Regular cardiac myocyte (primary cell): ENCODE measurements at places on chromosomes 5 and 9. TPM values are rescaled to one million over a fixed set of nuclear protein-coding genes. Genes with fewer than 3 reads are reported as not detected.

The ZNF618 gene
- 7.3 and 9.2 TPM in 2 replicates for total RNA-seq

The PCDHA8 gene
- under 0.01 TPM in 2 replicates for total RNA-seq

The NIPAL4 gene
- total RNA-seq: 0.85 TPM in 1 of 2 replicates, not detected in the other

The TRIM32 gene
- 25.7 and 28.6 TPM in 2 replicates for total RNA-seq

The PCDHGA3 gene
- total RNA-seq: 0.38 and 1.7 TPM in 2 replicates

The FOXD4 gene
- total RNA-seq: 0.19 and 0.56 TPM in 2 replicates

The PCDHAC2 gene
- total RNA-seq: 0.19 and 1.4 TPM in 2 replicates

The WNT8A gene
- not detected in 2 replicates for total RNA-seq

The FBP2 gene
- total RNA-seq: not detected in 2 replicates

The ALDOB gene
- not detected in 2 replicates for total RNA-seq

The RASEF gene
- under 0.01 and 0.28 TPM in 2 replicates for total RNA-seq

The PLAA gene
- 39.5 and 71.9 TPM in 2 replicates for total RNA-seq

The ITGA1 gene
- total RNA-seq: 28.9 and 92.2 TPM in 2 replicates
